ENCODE measurements at places on chromosomes 13 and 19.

DNA sequence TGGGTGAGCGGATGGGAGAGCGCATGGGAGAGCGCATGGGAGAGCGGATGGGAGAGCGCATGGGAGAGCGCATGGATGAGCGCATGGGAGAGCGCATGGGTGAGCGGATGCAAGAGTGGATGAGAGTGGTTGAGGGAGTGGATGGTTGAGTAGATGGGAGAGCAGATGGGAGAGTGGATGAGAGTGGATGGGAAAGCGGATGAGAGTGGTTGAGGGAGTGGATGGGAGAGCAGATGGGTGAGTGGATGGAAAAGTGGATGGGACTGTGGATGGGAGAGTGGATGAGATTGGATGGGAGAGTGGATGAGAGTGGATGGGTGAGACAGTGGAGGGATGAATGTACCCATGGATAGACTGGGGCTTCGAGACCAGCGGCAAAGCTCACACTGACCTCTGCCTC is 8.6 kb upstream of the TEKTIP1 start:
- no peak for DNase-seq

- peak; percentile 72 for DNase-seq
Observed at GRCh38 chr19:21463449-21464105, 41.8 kb upstream of the ZNF429 start.

GRCh38 chr13:41025518-41025917 is 6.4 kb upstream of the ELF1 start:
- no peak for DNase-seq

GRCh38 chr19:48872884-48873475 is 759 bp downstream of the PPP1R15A start:
- DNase-seq: peak; percentile 84

GRCh38 chr13:50616101-50616500 is 227.4 kb downstream of the DLEU7 start:
- no peak for DNase-seq

- DNase-seq: no peak
Observed at GRCh38 chr19:13091400-13092157, 11.1 kb downstream of the LYL1 start.

DNA sequence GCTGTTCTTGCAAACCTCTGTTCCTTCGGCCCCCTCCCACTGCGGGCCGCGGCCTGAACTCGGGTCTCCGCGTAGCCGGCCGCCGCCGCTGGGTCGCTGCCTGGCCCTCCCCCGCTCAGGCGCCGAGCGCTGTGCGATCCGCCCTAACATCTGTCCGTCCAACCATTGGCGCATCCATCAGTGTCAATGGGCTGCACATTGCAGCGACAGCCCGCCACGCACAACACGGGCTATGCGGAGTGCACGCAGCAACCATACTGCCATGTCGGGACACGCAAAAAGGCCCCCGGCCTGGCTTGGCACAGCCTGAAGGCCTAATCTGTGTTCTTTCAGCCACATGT is 2.6 kb upstream of the TSHZ3 start:
- no peak for DNase-seq

GRCh38 chr13:99955747-99956472 is 15.7 kb downstream of the ZIC5 start:
- no peak for DNase-seq

GRCh38 chr19:35037716-35038622 is 3.6 kb upstream of the HPN start:
- DNase-seq: no peak

DNA sequence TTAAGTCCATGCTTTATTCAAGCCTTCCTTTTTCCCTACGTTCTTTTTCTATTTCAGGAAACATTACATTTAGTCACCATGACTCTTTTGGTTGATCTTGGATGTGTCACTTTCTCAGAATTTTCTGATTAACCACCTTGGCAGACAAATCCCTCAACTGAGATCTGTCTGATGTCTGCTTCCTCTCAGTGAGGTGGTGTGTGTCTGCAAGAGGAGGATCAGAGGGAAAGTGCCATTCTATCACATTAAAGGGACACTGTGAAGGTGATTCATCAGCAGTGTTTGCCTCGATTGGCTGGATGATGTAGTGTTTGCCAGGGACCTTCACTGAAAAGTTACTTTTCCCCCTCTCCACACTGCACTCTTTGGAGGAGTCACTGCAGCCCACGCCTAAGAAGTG is 3.0 kb upstream of the CCNP start:
- DNase-seq: no peak

- DNase-seq: no peak
Observed at GRCh38 chr13:42815681-42816080, 34.3 kb downstream of the FAM216B start.

GRCh38 chr13:110158226-110158625 is 148.7 kb downstream of the COL4A1 start:
- DNase-seq: no peak

DNA sequence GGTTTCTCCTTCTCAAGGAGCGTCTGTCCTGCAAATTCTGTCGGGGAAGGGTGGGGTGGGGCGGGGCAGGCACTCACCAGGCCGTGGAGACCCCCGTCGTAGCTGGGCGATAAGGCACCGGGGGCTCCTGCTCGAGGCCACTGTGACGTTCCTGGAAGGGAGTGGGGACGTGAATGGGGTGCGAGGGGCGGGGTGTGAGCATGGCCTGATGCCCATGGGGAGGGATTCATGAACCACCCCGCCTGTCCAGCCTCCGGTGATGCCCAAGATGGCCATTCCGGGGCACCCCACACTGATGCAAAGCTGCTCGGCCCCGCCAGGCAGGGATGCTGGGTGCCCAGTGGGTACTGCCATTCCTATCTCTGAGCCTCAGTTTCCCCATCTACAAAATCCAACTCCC is 14.4 kb upstream of the UQCR11 start:
- no peak for DNase-seq

- DNase-seq: no peak
Observed at GRCh38 chr13:112781881-112782361, 92.1 kb downstream of the ATP11A start.

DNA sequence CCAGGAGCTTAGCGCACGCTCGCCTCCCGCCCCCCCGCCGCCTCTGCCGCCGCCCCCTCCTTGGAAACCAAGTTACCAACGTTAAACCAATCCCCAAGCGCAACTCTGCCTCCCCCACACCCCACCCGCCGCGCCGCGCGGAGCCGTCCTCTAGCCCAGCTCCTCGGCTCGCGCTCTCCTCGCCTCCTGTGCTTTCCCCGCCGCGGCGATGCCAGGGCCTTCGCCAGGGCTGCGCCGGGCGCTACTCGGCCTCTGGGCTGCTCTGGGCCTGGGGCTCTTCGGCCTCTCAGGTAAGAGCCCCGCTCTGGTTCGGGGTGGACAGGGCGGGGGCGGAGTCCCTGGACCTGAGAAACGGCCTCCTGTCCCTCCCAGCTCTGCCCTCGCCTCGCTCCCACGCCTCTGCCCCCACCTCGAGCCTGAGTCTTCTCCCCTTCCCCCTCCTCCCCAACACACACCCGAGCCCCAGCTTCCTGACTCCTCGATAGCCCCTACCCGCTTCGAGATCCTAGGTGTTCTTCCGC is at the start of gene ICAM5:
Gene ICAM5 (plus strand): TSS at position 117 of the 521 bp plus-strand sequence. CDS start 92 bp downstream, at position 209.
- DNase-seq: no peak

DNA sequence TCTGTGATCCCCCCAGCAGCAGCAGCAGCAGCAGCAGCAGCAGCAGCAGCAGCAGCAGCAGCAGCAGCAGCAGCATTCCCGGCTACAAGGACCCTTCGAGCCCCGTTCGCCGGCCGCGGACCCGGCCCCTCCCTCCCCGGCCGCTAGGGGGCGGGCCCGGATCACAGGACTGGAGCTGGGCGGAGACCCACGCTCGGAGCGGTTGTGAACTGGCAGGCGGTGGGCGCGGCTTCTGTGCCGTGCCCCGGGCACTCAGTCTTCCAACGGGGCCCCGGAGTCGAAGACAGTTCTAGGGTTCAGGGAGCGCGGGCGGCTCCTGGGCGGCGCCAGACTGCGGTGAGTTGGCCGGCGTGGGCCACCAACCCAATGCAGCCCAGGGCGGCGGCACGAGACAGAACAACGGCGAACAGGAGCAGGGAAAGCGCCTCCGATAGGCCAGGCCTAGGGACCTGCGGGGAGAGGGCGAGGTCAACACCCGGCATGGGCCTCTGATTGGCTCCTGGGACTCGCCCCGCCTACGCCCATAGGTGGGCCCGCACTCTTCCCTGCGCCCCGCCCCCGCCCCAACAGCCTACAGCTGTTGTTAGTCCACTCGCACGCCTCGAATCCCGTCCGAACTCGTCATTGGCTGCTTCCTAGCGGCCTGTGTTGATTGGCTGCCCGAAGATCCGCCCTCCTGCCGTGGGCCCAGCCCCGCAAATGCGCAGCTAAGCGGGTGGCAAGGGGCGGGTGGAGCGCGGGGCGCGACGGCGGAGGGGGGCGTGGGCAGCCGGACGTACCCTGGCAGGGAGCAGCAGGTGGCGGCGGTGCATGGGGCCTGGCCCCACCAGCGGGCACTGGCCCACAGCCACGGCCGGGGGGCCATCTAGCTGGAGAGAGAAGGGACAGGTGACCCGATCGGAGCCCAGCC is 1.4 kb upstream of the SIX5 start:
- DNase-seq: peak; percentile 98

- DNase-seq: no peak
Observed at GRCh38 chr19:44571830-44572580, 41.4 kb upstream of the IGSF23 start.

- no peak for DNase-seq
Observed at GRCh38 chr13:98217597-98217996, 40.5 kb upstream of the RNF113B start.

DNA sequence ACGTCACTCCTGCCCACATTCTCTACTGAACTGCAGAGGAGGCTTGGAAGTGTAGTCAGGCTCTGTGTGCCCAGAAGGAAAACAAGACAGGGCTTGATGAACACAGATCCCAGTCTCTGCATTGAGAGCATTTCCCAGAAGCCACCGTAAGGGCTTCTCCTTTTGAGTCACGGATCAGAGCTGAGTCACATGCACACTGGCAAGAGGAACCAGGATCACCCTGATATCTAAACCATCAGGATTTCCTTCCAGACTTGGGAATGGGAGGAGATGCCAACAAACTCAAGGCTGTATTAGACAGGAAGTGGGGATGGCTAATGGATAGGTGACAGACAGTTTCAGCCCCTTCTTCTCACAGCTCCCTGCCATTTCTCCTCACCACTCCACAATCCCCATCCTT is 17.7 kb upstream of the FBXO17 start:
- no peak for DNase-seq

- peak; percentile 32 for DNase-seq
Observed at GRCh38 chr13:50085063-50085462, 69.8 kb downstream of the KCNRG start.

GRCh38 chr13:103351035-103351828 is 285.0 kb upstream of the SLC10A2 start:
- DNase-seq: no peak

DNA sequence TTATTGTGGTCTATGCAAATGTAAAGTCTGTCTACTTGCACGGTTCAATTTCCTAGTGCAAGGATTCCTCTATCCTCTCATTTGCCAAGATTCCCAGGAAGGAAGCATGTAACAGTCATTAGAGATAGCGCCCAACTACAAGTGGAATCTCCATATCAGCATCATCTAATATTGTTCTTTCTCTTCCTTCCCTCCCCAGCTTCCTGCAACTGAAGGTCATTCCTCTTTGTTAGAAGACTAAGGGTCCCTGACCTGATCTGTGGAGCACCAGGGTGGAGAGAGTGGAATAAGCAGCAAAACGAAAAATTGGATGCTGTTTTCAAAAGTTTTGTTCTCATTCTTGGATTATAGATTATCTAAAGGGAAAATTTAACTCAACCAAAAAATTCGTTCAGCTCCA is 714.0 kb downstream of the DIAPH3 start:
- no peak for DNase-seq

- DNase-seq: peak; percentile 27
Observed at GRCh38 chr19:50432221-50433028, at the start of gene MYBPC2. Gene MYBPC2 (plus strand): TSS chr19:50432892. CDS start chr19:50432954, 62 bp downstream.

- DNase-seq: no peak
Observed at GRCh38 chr19:45664575-45664974, 3.4 kb upstream of the GIPR start.

DNA sequence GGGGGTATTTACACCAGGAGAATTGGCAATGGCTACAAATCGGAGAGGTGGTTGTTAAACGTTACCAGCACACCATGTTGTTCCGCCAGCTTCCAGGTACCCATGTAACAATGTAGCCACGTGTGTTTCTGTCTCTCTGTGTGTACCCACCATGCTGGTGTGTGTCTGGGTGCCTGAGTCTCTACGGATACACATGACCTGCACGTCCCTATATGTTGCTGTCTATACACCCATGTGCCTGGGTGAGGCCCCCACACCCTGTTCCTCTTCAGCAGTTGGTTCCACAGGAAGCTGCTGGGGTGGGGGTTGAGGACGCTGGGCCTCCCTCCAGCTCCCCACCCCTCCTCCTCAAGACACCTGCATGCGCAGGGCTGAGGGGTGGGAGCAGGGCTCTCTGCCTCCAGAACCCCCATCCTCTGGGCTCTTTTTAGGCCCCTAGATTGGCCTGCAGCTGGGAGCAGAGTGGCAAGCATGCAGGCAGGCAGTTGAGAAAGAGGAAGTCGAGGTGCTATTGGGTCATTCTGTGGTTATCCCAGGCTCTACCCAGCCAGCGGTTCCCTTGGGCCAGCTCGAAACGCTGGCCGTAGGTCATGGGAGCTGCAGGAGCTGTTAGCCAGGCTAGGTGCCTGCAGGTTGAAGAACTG is at the start of gene ARHGEF18:
Gene ARHGEF18 (plus strand): TSS at position 351 of the 644 bp plus-strand sequence. CDS start 13,954 bp downstream, outside the sequence.
- DNase-seq: no peak

DNA sequence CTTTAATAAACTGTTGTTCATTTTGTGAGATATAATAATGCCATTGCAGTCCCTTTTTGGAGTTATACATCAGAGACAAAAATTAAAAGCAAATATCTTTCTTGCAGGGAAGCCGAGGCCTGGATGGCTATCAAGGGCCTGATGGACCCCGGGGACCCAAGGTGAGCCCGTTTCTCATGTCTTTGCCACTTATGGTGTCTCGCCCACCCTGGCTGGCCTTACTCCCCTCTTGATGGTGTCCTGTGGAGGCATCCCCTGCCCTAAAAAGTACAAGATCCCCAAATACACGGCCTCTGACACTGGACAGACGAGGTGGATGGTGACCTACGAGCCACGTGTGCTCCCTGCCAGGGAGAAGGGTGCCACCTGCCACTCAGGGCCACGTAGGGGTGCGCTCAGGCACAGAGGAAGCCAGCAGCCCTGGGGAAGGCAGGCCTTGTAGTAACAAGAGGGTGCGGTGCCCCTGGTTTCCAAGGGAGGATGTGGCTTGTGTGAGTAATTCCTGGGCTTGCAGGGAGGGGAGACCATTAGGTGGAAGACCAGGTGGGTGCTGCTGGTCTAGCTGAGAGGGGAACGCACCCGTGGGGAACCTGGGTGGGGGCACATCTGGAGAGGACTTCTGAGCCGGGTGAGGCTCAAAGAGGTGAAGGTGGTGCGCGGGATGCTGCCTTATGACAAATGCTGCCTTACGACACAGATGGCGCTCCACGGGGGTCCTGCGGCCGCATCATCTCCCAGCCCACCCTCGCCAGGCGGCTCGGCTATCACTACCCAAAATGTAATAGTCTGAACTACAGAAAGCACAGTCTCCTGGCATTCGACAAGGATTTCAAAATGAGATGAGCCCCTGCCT is 115.6 kb downstream of the RAB20 start:
- DNase-seq: no peak

GRCh38 chr13:53105890-53106289 is 77.3 kb downstream of the OLFM4 start:
- no peak for DNase-seq

Measured in neuronal stem cell (in vitro differentiated cells).